ENCODE measurements at places on chromosomes 1 and 21.

GRCh38 chr1:63368131-63368530 is 704 bp downstream of the ALG6 start:
- no peak for DNase-seq

- no peak for DNase-seq
Observed at GRCh38 chr1:35692317-35692716, 26.4 kb downstream of the C1orf216 start.

DNA sequence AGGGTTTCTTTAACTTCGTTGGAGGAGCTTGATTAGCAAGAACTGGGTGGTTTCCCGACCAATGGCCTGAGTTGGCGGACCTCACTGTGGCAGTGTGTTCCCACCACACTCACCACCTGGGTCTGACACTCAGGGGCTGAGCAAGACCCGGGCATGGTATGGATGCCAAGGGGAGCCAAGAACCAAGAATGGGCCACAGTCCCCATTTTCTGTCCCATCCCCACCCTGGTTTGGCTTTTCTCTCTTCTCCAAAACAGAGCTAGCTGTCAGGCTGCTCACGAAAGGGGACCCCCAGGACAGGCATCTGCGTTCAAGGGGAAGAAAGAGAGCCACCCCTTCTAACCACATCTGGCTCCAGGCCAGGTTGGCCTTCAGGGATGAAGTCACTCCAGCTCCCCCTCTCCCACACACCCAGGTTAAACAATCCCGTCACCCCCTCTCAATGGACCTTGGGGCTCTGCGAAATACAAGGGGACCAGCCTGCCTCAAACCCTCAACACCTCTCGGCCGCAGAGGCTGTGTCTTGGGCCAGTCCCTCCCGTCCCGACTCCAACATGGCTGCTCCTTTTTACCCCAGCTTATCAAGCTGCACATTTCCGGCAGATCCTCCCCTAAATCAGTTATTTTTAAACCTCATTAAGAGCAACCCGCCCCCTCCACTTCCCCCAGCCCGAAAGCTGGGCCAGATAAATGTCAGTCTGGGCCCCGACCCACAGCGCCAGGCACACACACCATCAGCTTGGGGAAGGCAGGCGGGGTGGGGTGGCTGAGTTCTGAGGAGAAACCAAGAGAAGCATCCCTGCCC is 3.4 kb downstream of the TAGLN2 start:
- DNase-seq: no peak

DNA sequence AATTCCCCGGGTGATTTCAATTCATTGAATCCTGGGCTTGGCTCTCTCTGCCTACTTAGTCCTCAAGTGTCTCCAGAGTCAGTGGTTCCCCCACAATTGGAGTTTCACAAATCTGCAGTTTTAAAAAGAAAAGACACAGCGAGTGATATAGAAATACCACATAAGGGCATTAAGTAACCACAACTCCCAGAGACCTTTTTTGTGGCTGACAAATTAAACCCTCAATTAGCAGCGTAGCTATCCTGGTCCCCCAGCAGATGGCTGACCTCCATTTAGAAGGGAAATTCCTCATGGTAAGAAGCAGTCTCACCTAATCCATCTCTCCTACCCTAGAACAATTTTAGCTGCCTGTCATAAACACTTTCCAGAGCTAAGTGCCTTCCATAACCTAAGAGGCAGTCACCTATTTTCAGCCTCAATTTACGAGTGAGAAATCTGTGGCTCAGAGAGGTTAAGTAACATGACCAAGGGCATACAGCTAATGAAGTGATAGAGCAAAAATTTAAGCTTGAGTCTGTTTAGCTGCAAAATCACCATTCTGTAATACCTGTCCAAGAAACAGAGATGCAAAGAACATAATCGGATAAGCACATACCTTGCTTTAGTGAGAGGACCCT is 56.0 kb upstream of the NBPF3 start:
- no peak for DNase-seq

All from AG04449 (cell line).